Stimulated activated effector memory CD8-positive, alpha-beta T cell treated with anti-CD3 and anti-CD28 coated beads, Interleukin-12 subunit alpha, Interleukin-12 subunit beta, amount 100 ng/mL, for 72 hours (primary cell): ENCODE measurements at places on chromosomes 3 and 15.

- DNase-seq, result no peak
Observed at GRCh38 chr3:176697284-176697889, 499.9 kb downstream of the TBL1XR1 start.

- DNase-seq, result no peak
Observed at GRCh38 chr3:25297667-25298585, 130.1 kb upstream of the RARB start.

- DNase-seq, result no peak
Observed at GRCh38 chr3:170438836-170439235, 20.2 kb downstream of the CLDN11 start.

DNA sequence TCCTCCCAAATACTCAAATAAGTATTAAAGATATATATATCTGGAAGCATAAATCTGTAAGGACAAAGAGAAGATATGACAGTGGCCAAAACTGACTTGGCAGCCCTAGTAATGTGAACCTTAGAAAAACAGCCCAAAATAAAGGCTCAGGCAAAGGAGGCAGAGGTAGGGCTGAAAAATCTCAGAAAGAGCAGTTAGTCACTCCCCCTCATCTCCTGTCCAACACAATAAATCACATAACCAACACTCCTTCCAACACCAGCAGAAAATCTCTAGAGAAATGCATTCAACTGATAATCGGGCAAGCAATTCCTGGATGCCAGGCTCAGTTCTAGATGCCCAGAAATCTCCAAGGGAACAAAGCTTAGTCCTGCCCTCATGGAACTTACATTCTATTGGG lies 22.1 kb upstream of the CHRM5 start:
- DNase-seq, result no peak

DNA sequence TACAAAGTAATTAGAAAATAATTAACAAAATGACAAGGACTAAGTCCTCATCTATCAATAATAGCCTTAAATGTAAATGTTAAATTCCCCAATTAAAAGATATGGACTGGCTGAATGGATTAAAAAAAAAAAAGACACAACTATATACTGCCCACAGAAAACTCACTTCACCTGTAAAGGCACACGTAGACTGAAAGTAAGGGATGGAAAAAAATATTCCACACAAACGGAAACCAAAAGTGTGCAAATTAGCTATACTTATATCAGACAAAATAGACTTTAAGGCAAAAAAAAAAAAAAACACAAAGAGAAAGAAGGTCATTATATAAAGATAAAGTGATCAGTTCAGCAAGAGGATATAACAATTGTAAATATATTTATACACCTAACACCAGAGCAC lies 111.4 kb upstream of the ZBED2 start:
- no peak for DNase-seq
